Aortic smooth muscle cell (primary cell): ENCODE measurements at places on chromosomes 16 and 17. TPM values are rescaled to one million over a fixed set of nuclear protein-coding genes. Genes with fewer than 3 reads are reported as not detected.

The EXOC7 gene
- total RNA-seq: 98.9 and 104 TPM in 2 replicates

The WNT9B gene
- 0.13 TPM in 1 of 2 replicates, not detected in the other for total RNA-seq

The VMO1 gene
- 0.62 and 0.92 TPM in 2 replicates for total RNA-seq

The KRT39 gene
- not detected in 2 replicates for total RNA-seq

The PLEKHG4 gene
- 11.6 and 24.0 TPM in 2 replicates for total RNA-seq

The OR3A3 gene
- not detected in 2 replicates for total RNA-seq

The SP2 gene
- total RNA-seq: 0.40 and 1.6 TPM in 2 replicates

The TBC1D3I gene
- total RNA-seq: not detected in 2 replicates

The SCN4A gene
- total RNA-seq: 0.12 and 0.13 TPM in 2 replicates

The HS3ST4 gene
- total RNA-seq: not detected in 2 replicates

The KRT31 gene
- not detected in 2 replicates for total RNA-seq
